ENCODE measurements at places on chromosomes 5 and 9.

DNA sequence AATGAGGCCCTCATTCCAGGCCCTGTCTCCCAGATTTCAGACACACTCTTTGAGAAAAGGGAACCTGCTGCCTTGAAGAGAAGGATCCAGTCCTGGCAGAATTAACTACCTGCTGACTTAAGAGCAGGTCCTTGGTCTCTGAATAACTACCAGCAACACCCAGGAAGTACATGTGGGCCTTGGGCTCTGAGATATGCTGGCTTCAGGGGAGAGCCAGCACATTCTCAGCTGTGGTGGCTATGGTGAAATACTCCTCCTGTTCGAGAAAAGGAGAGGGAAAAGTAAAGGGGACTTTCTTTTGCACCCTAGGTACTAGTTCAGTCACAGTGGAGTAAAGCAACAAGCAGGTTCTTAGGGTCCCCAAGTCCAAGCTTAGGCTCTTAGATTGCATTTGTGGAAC lies 120.0 kb downstream of the HMHB1 start:
- DNase-seq = no peak

- no peak for DNase-seq
Measured at GRCh38 chr9:109591691-109592090, 93.6 kb upstream of the PTPN3 start.

- no peak for DNase-seq
Measured at GRCh38 chr5:8676695-8677094, 807.7 kb downstream of the MTRR start.

DNA sequence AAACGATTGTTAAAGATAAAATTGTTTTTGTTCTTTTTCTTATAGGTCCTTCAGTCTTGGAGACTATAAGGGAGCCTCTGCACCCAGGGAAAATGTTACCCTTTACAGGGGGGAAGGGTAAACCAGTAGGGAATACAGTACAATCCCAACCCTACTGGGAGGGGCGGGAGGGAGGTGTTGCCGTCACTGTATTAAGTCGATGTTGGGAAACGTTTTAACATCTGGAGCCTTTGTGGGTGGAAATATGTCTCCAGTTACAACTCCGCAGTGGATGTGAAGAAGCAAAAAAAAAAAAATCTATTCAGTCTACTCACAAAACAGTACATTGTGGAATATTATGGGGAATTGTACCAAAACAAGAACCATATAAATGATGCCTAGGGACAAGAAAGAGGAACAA lies 47.2 kb upstream of the FCHO2 start:
- no peak for DNase-seq

DNA sequence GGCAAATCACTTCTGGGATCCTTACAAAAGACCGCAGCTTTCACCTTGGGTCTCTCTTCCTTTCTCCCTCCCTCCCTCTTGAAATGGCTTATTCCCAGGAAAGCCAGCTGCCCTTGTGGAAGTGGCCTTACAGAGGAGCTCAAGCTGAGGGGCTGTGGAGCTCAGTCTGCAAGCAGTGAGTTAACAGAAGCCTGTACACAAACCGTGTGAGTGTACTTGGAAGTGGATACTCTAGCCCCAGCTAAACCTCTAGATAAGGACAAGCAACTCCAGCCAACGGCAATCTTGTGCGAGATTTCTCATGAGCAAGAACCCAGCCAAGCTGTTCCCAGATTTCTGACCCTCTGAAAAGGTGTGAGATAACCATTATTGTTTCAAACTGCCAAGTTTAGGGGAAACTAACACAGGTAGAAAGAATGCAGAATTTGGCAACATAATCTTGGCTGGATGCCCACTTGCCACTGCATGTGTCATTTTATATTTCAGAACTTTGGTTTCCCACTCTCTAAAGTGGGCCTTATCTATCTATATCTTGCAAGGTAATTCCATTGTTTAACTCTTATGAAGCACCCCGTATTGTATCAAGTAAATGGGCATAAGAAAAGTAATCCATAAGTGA lies 85.6 kb downstream of the CDH18 start:
- DNase-seq = no peak

DNA sequence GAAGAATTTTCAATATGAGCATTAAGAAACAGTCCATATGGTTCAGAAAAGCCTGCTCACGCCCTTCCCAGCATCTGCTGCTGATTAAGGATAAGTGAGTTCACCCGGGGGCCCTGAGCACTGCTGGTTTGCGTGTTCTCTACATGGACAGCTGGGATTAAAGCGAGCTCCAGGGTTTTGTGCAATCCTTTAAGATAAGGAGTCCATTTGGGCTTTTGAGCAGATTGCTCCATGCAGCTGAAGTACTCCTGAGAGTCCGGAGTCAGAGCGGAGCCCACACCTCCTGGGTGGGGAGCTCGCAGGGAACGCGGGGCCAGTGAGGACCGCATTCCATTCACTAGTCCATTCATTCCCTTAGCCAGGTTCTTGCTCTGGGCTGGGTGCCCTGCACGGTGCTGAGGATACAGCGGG lies 149.3 kb upstream of the COL5A1 start:
- DNase-seq = no peak

DNA sequence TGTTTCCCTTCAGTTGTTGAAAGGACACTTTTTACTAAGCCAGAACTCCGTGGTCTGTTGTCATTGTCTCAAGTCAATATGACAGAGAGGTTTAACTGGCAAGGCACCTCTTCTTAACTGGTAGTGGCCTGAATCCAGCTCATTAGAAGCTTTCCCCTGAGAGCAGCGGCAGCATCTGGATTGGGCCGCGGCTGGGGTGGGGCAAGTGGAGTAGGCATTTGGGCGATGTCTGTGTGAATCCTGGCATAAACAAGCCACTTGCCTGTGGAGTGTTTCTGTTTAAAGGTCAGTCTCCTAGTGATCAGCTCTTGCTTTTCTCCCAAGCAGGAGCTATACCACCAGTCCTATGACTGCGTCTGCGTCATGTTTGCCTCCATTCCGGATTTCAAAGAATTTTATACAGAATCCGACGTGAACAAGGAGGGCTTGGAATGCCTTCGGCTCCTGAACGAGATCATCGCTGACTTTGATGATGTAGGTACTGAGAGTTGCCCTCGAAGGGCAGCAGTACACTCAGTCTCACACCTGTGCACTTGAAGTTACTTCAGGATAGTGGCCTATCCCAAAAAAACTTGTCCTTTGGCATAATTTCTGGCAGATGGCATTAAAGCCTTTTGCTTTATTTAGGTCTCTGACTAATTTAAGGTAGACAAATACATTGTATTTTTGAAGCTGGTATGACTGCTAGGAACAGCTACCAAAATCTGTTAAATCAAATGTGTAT lies 48.9 kb downstream of the CFAP90 start:
- DNase-seq = no peak

GRCh38 chr5:59560553-59560952 lies 333.0 kb downstream of the PDE4D start:
- DNase-seq = no peak

DNA sequence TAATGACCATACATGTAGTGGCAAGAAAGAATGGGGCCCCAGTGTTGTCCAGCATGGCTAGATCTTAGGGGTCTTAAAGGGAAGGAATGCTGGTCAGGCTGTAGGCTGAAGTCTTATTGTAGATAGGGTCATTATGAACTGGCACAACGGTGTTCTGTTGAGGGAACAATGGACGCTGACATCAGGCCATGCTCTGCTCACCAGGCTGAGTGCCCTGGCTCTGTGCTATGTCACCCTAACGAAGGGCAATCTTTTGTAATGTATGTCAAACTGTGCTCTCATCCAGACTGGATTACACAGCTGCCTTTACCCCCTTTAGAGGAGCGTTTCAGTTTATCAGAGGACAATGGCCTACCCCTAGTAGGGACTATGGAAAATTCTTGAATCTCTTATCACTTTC lies 14.6 kb upstream of the ZNF608 start:
- DNase-seq = no peak

GRCh38 chr5:59264639-59265245 lies 628.8 kb downstream of the PDE4D start:
- no peak for DNase-seq

GRCh38 chr5:172455511-172456061 lies 1.3 kb upstream of the SH3PXD2B start:
- no peak for DNase-seq

DNA sequence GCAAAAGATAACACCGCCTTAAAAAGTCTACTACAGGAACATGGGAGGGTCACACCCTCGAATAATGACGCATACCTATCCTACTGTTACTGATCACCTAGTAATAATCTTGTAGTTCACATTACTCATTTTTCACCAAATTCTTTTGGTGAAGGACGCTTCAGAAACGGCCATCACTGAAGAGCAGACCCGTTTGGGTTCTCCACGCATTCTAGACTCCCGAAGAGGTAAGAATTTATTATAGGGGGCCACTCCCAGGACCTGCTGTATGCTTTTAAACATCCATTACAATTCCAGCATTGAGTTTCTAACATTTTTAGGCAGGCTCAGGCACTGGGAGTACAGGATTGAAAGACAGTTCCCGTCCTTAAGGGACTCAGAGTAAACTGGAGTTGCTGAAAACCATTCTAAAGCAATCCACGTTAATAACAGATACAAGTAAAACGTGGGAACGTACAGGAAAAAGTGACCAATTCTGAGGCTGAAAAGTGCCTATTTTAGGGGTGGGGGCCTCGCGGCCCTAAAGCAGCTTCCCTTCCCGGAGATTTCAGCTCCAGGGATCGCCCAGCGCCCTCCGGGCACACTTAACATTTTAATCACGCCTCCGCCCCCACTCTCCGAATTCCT lies at the start of gene FER:
FER (plus strand) TSS at position 124 of the 627 bp plus-strand sequence. CDS start 50,286 bp downstream, outside the sequence.
- DNase-seq = no peak

GRCh38 chr9:101367323-101367722 lies 17.5 kb downstream of the BAAT start:
- DNase-seq = no peak

- no peak for DNase-seq
Measured at GRCh38 chr5:17196024-17196423, 21.4 kb upstream of the BASP1 start.

DNA sequence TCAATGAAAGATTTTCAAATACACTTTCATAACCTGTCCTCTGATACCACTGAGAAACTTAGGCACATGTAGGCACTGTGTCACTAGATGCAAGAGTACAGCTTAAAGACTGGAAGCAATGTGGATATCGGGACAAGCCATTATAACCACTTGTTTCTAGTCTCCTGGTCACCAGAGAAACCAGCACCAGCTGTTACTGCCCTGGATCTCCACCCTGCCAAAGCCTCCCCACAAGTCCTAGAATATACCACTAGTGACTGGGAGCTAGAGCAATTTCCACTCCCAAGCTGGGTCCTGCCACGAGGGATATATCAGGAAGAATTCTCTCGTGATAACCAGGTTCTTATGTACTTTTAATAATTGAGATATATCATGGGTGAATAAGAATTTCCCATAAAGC lies 19.5 kb downstream of the REEP5 start:
- no peak for DNase-seq

GRCh38 chr9:138082918-138083636 lies 205.5 kb downstream of the CACNA1B start:
- no peak for DNase-seq

- no peak for DNase-seq
Measured at GRCh38 chr5:126801992-126802294, 25.0 kb downstream of the LMNB1 start.

DNA sequence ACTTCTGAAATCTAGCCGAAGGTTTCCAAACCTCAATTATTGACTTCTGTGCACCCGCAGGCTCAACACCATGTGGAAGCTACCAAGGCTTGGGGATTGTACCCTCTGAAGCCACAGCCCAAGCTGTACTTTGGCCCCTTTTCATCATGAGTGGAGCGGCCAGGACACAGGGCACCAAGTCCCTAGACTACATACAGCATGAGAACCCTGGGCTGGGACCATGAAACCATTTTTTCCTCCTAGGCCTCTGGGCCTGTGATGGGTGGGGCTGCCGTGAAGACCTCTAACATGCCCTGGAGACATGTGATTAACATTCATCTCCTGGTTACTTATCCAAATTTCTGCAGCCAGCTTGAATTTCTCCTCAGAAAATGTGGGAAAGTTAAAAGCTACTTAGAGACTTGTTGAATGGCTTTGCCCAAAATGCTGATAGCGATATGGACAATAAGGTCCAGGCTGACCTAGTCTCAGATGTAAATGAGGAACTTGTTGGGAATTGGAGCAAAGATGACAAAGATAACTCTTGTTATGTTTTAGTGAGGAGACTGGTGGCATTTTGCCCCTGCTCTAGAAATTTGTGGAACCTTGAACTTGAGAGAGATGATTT lies 34.1 kb upstream of the CPLANE1 start:
- DNase-seq = no peak

GRCh38 chr5:175484322-175484721 lies 6.0 kb downstream of the SFXN1 start:
- no peak for DNase-seq

GRCh38 chr5:111680737-111681413 lies 76.1 kb downstream of the NREP start:
- no peak for DNase-seq

- no peak for DNase-seq
Measured at GRCh38 chr5:38208782-38209378, 49.5 kb upstream of the EGFLAM start.

DNA sequence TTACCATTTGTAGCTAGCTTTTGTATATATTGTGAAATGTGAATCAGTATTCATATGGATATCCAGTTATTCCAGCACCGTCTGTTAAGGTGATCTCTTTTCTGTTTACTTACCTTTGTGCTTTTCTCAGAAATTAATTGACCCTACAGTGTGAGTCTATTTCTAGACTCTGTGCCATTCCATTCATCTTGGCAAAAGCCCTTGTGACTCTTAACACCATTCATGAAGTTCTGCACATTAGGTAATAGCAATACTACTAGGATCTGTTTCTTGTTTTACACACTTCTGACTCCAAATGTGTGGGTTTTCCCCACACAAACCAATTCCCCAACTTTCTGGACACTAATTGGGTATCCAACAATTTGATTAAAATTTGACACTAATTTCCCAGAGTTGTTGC lies 40.4 kb downstream of the SLC12A2 start:
- DNase-seq = no peak

- DNase-seq = no peak
Measured at GRCh38 chr9:125613141-125613540, 93.9 kb downstream of the MAPKAP1 start.

DNA sequence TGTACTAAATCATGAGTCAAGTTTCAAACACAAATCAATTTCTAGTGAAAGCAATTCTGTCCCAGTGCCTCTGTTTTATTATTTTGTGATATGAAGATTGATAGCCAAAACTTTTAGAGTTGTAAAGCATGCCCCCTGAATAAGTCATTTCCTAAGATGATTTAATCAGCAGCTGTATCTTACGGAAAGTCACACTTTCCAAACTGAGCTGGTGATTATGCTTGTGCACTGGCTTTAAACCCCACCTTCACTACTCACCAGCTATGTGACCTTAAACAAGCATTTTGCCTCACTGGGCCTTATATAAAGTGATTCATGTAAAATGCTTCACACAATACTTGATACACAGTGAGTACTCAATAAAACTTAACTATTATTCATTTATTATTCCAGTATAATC lies 78.1 kb downstream of the EDIL3 start:
- DNase-seq = no peak

GRCh38 chr5:156332245-156332644 lies 5.3 kb downstream of the SGCD start:
- no peak for DNase-seq

GRCh38 chr5:141877356-141878185 lies 639 bp downstream of the PCDH1 start:
- DNase-seq = no peak

- no peak for DNase-seq
Measured at GRCh38 chr5:169650701-169651331, 13.7 kb downstream of the DOCK2 start.

GRCh38 chr9:135908754-135909204 lies 1.4 kb upstream of the CAMSAP1 start:
- no peak for DNase-seq

Data from NCI-H1436 treated with DMSO at 0.1 percent for 48 hours (cell line).